ENCODE measurements at places on chromosomes 6 and 20. TPM values are rescaled to one million over a fixed set of nuclear protein-coding genes. Genes with fewer than 3 reads are reported as not detected.
A peak's percentile ranks its signal among the peaks of the same experiment; 100 is the strongest.

DNA sequence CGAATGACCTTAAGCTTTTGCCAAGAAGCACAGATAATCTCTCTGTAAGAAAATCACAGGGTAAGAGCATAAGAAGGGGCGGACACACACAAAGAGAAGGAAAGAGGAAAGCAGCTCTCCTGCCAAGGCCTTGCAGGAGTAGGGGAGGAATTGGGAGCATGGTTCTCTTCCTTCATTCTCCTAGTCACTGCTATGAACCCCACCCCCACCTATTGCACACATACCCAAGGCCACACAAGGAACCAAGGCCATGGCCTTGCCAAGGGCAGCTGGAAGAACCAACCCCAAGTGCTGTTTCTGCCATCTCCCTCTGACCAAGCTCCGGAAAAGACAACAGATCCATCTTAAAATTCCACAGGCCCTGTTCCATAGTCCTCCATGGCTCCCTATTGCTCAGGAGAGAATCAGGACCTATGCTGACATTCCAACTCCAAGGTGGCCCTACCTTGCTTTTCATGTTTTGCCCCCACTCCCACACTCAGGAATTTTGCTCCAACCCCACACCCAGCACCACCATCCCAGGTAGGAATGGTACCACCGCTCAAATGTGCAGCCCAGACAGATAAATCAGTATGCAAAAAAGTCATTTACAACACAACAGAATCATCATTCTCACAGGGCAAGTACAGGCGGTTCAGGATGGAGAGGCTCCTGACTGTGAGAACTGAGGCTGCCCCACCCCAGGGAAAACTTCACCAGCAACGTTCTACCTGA, 31.3 kb downstream of the TRAM2 start:
- H3K4me3 ChIP-seq, result no peak overlapping the region
- no peaks in the 10 kb centered on the region for H3K27me3 ChIP-seq
- DNase-seq, result no peak
- no peak overlapping the region for H3K27ac ChIP-seq
- no peaks in the 10 kb centered on the region for H3K36me3 ChIP-seq
- H3K4me1 ChIP-seq, result peaks cover 71% of the 10 kb centered on the region

- no peaks in the 10 kb centered on the region for H3K36me3 ChIP-seq
- peaks cover 74% of the 10 kb centered on the region for H3K4me1 ChIP-seq
- H3K27ac ChIP-seq, result peak overlapping the region; percentile 38
- H3K27me3 ChIP-seq, result no peaks in the 10 kb centered on the region
- no peak overlapping the region for H3K4me3 ChIP-seq
Measured at GRCh38 chr6:46513533-46513932, 22.3 kb upstream of the RCAN2 start.

DNA sequence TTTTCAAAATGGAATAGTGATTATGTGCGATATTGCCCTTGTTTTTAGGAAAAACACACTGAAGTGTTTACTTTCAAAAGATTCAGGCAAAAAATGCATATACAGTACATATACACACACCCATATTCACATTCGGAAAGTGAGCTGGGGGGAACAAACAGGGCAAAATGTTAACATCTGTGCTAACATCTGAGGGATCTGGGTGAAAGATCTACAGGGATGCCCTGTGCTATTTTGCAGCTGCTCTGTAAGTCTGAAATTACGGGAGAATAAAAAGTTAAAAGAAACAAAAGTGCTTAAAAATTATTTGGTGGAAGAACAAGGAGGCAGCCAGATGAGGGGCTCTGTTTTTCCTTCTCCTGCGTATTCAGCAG, 860 bp downstream of the CST3 start:
- no peak for DNase-seq
- H3K36me3 ChIP-seq, result peaks cover 28% of the 10 kb centered on the region
- H3K4me3 ChIP-seq, result peak overlapping the region; percentile 86

GRCh38 chr6:123802697-123803503, 765 bp upstream of the NKAIN2 start:
- H3K27me3 ChIP-seq, result peaks cover 64% of the 10 kb centered on the region
- H3K27ac ChIP-seq, result no peak overlapping the region
- no peaks in the 10 kb centered on the region for H3K4me1 ChIP-seq

DNA sequence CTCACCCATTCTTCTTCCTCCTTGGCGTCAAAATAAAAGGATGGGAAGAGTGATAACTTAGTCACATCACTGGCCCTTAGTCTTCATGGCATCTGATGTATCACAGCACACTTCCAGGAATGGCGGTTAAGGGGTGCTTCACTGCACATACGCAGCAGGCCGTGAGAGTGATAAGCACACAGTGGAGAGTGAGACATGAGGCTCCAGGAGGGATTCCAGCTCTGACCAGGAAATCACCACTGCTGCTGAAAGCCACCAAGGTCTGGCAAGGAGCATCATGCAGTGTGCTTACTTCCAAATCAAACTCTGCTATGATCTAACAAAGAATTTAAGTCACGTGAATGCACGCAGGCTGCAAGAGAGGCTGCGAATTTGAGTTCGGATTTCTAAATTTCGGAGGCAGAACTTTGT, 62.4 kb downstream of the ARID1B start:
- H3K36me3 ChIP-seq, result no peaks in the 10 kb centered on the region
- peaks cover 65% of the 10 kb centered on the region for H3K4me1 ChIP-seq
- H3K4me3 ChIP-seq, result peak overlapping the region; percentile 9
- H3K27me3 ChIP-seq, result no peaks in the 10 kb centered on the region

Gene NUP153
- 5.3 TPM for polyA plus RNA-seq

Gene HTR1E
- polyA plus RNA-seq, result not detected

Gene STX11
- polyA plus RNA-seq, result 4.8 TPM

Gene NHSL1
- polyA plus RNA-seq, result 5.0 TPM
